ENCODE measurements at places on chromosomes 11 and 22.

GRCh38 chr22:38971202-38971601 is 10.9 kb upstream of the APOBEC3B start:
- DNase-seq = no peak

GRCh38 chr22:48742191-48742555 is 1085.5 kb downstream of the BRD1 start:
- no peak for DNase-seq

- no peak for DNase-seq
These were observed 60.7 kb upstream of the PHF21A start for GRCh38 chr11:46181843-46182424.

GRCh38 chr22:17817079-17817478 is 42.8 kb upstream of the BID start:
- DNase-seq = no peak

DNA sequence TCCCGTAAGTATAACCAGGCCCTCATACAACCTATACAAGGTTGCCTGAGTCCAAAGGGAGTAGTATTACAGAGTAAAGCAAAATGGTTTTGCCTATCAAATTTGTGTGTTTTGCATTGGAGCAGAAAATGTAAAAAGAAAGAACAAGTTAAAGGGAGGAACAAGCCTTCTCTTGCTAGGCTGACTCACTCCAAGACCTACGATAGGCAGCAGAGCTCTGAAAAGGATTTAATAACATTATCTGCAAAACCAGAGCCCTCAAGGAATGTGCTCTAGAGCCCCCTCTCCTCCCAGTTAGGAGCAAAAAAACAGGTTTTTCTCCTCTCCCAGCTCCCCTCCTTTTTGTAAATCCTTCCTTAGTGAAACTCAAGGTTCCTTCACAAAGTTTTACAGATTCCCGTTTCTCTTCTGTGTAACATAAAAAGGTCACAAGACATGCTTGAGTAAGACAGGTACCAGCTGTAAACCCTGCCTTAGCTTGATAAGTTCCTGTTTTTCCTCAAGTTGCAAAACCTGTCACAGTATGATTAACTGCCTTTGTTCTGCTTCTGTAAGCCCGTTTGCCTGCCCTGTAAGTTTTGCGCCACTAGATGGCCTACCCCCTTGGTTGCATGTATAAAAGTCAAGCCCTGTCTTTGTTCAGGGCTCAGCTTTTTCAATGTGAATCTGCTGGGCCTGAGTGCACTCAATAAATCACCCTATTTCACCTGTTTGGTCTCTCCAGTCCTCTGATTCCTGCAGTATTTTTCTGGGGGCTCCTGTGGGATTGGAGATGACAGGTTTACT is 498.2 kb downstream of the KCNA4 start:
- DNase-seq = peak; percentile 11

All from iPS DF 6.9 (cell line).